ENCODE measurements at places on chromosomes 5 and 9.
A peak's percentile ranks its signal among the peaks of the same experiment; 100 is the strongest.

GRCh38 chr9:28289746-28290145, 716.5 kb upstream of the C9orf72 start:
- no peak for DNase-seq

GRCh38 chr5:172770675-172771438, at the start of gene DUSP1:
Gene DUSP1, minus strand, starts transcription at chr5:172771195. Its CDS starts 243 bp downstream, at chr5:172770952.
- DNase-seq = peak; percentile 99

DNA sequence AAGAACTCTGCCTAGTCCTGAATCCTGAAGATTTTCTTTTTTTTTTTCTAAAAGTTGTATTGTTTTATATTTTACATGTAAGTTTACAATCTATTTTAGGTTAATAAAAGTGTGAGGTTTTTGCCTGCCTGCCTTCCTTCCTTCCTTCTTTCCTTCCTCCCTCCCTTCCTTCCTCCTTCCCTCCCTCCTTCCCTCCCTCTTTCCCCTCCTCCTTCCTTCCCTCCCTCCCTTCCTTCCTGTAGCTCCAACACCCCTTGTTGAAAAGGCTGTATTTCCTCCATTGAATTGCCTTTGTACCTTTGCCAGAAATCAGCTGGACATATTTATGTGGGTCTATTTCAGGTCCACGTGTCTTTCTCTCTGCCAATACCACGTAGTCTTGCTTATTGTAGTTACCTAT, 46.6 kb downstream of the CACNA1B start:
- no peak for DNase-seq

- DNase-seq = no peak
These were observed 244.0 kb downstream of the GABRB2 start for GRCh38 chr5:161302559-161302958.

- DNase-seq = no peak
These were observed 21.2 kb downstream of the FYB1 start for GRCh38 chr5:39198127-39198526.
